ENCODE measurements at places on chromosomes 7 and 10.

DNA sequence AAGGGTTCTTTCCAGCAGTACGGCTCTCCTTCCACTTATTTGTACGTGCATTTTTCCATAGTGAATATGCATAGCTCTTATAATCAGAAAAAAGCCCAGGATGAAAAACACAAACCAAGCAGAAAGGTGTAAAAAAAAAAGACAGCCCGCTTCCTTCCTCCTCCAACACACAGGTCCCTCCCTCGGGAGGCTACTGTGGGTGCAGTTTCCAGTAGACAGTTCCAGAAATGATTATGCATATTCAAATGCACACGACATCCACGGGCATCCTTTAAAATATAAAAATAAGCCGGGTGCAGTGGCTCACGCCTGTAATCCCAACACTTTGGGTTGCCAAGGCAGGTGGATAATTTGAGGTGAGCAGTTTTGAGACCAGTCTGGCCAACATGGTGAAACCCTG lies 59.9 kb downstream of the TNRC18 start:
- DNase-seq, result no peak

GRCh38 chr10:123552760-123553554 lies 113.2 kb upstream of the GPR26 start:
- DNase-seq, result no peak

- DNase-seq, result no peak
These were observed 60.8 kb upstream of the RAB11FIP2 start for GRCh38 chr10:118107541-118107940.

DNA sequence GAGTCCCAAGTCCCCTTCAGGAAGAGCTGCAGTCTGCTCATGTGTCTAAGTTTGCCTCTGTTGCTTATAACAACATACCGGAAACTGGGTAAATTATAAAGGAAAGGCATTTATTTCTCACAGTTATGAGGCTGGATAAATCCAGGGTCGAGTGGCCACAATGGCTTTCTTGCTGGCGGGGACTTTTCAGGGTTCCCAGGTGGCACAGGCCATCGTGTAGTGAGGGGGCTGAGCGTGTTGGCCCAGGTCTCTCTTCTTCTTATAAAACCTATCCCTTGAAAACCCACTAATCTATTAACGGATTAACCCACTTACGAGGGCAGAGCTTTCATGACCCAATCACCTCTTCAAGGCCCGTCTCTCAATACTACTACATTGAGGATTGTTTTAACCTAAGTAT lies 8.7 kb downstream of the VIPR2 start:
- no peak for DNase-seq

DNA sequence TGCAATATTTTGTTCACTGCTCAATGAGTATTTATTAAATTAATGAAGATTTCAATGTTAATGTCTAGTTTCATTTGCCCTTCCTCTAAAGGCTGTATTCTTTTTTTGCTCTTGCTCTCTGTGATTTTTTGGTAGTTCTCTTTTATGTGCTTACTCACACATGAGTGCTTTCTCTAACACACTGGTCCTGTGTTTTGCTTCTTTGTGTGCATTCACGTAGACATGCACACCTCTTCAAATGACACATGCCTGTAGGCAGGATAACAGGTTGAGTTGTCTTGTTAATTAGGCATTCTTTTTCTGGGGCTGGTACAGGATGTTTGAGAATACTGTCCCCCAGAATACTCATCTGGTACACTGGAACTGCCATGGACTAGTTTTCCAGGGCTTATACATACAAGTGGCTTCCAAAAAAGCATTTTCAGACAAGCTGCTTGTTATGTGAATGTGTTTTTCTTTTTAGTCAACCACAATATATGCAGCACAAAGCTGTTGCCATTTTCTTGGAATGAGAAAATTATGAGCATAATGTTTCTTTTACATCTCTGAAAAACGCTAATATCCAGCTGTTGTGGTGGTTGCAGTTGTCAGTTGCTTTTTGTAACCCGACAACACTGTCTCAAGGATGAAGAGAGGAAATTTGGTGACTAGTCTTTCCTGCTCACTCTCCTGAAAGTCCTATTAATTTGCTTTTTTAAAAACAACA lies 416.4 kb downstream of the AUTS2 start:
- no peak for DNase-seq

DNA sequence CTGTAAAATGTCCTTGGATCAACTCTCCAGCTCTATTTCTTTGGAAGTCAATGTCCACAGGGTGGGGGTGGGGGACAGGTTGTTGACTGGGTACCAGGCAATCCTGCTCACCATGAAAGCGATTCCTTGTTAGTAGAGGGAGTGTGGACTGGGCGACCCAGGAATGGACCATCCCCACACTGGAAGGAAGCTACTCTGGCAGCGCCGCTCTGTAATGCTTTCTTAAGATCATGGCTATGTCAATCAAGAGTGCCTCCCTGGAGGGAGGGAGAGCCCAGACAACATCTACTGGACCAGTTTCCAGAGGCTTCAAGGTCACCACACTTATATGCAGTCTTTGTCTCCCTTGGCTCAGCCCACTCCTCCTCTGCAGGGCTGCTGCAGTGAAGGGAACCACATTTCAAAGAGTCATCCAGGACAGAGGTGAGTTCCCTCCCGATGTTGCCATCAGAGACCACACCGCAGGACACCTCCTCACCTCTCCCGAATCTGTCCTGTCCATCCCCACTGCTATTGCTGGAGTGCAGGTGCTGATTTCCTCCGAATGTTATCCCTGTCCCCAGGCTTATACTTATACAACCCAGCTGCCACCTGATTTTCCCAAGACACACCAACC lies 6.9 kb downstream of the GIMAP5 start:
- DNase-seq, result no peak

DNA sequence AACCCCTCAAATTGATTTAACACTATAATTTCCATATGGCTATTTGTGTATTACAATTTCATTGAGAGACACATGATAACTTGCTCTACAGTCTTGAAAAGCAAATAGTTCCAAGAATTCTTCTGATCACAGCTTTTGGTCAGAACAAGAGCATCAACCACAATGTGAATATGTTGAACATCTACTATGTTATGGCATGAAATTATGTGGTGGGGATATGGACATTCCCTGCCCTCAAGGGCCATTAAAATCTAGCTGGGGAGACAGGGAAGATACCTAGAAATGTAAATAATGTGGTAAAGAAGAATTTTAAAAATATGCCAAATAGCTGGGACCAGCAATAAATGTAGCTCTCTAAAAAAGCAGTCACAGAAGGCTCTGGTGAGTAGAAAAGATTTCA lies 262.2 kb downstream of the FZD1 start:
- no peak for DNase-seq
